ENCODE measurements at places on chromosomes 5 and 9.
A peak's percentile ranks its signal among the peaks of the same experiment; 100 is the strongest.

DNA sequence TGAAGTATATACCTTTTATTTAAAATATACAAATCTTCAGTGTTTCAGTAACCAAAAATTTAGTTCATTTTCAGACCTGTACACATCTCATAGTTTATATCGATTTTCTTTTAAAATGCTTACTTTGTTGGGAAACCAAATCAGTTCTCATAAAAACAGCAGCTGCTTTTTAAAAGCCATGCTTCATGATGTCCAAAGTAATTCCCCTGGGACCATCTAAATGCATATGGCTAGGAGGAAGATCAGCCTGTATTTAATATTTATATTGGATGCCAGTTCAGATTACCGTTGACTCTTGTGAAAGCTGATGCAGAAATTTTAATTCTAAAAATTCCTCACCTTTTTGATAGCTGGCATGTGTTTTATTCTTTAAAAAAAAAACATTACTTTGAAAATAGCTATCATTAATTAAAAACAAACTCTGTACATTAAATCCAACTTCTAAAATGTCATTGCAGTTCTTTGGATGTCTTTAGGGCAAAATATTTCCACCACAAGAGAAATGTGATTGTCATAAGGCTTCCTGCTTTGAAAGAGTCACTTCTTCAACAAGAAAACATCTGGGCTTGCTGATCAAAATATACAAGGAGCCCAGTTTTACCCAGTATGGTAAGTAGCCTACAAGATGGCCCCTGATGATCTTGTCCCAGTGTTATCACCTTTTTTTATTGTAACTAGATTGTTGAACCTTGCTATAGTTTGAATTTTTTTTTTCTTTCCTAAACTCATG lies 1242.9 kb upstream of the CDH6 start:
- no peak for DNase-seq

DNA sequence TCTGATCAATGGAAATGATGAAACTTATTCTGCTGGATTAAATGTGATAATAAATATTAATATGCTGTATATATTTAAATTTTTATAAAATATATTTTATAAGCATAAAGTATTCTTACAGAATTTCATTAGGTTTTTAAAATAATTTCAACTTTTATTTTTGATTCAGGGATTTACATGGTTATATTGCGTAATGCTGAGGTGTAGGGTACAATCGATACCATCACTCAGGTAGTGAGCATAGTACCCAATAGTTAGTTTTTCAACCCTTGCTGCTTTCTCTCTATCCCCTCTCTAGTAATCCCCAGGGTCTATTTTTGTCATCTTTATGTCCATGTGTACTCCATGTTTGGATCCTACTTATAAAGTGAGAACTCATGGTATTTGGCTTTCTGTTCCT lies 5.7 kb downstream of the TLR4 start:
- no peak for DNase-seq

- DNase-seq, result peak; percentile 83
Measured at GRCh38 chr5:141692533-141692888, 10.5 kb upstream of the ARAP3 start.

DNA sequence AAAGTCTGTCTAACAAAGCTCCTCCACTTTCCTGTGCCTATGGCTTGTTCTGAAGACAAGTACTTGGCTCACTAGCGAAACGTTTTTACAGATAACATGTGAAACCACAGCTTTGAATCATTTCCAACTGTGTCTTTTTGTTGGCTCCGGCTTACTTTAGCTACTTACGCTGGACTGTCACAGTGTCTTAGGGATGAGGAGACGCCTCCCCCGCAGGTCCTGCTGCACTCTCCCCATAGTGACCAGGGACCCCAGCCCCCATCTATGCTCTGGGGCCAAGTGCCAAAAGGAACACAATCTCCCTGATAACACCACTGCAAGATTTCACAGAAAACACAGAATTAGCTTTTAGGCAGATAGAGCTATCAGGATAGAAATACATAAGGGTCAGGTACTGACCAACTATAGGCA lies 219.1 kb downstream of the ADAMTS6 start:
- DNase-seq, result no peak

DNA sequence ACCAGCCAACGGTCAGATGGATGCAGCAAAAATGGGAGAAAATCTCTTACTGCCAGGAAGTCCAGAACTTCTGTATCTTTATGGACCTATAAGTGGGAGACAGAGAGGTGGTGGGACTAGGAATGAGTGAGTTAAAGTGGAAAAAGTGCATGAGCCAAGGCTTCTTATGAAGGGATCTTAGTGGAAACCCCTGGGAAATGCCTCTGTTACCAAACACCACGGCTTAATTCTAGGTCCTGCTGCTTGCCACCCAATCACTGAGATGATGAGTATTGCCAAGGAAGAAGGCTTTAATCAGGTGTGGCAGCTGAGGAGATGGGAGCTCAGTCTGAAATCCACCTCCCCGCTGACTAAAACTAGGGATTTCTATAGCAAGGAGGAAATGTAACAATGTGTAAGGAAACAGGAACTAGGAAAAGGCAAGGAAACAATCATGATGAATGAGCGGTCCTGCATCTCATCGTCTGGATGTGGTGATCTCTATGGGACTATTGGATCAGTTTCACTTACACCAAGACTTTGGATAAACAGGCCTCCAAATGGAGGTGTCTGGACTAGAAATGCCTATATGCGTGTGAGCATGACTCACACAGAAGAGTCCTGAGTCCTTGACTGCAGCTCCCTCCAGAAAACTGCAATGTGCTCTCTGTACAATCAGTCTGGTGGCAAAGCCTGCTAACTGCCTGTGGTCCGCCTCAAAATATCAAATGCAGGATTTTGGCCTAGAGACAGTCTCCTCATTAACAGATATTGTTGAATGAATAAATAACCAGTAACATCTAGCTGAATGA lies 98.2 kb upstream of the PRR16 start:
- peak; percentile 36 for DNase-seq

DNA sequence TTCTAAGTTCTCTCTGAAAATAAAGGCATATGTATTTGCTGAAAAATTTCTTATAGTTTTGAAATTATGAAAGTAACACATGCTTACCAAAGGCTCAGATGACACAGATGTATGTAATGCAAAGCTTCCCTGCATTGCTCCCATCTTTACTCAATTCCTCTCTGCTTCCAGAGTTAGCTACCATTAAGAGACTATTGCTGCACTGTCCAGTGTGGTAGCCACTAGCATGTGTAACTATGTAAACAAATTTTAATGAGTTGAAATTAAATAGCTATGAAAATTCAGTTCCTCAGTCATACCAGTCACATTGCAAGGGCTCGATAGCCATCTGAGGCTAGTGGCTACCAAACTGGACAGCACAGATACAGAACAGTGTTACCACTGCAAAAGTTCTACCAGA lies 17.9 kb downstream of the FRMD3 start:
- DNase-seq, result no peak

DNA sequence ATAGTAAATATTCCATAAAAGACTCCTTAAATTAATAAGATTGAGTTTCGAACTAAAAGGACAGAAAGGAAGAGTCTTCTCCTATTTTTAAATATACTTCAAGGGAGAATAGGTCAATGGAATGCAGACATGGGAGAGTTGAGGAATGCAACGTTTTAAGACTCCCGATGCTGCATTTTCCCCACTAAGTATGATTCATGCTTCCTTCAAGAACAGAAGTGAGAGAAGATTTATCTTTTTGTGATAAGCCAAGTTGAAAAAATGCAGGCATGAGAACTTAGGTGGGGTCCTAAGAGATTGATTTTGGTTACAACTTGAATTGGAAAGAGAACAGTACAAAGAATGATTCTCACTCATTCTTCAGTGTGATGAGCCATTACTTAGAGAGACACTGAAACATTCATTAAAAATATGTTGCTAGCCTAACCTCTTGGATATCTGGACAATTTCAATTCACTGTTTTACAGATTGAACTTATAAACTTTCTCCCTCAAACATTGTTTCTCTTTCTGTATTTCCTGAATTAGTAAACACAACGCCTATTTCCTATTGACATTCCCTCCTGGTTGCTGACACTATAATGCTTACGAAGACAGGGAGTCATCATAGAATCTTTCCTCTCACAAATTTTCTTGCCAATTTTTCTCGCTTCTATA lies 1666.1 kb upstream of the WWC1 start:
- DNase-seq, result no peak

DNA sequence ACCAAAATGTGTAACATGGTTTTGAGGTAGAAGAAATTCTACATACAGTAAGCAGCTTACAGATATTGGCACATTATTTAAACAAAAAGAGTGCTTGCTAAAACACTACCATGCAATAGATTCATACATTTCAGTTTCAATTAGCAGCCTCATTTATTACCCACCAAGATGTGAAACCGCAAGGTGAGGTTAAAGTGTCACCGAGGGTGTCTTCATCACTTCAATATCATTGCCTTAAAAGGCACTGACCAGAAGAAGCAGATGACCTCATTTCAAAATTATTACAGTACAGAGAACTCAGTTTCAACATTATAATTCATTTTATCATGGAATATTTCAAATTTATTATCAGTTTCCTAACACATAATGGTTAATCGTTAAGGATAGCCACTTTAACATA lies 302.2 kb downstream of the ISL1 start:
- no peak for DNase-seq

DNA sequence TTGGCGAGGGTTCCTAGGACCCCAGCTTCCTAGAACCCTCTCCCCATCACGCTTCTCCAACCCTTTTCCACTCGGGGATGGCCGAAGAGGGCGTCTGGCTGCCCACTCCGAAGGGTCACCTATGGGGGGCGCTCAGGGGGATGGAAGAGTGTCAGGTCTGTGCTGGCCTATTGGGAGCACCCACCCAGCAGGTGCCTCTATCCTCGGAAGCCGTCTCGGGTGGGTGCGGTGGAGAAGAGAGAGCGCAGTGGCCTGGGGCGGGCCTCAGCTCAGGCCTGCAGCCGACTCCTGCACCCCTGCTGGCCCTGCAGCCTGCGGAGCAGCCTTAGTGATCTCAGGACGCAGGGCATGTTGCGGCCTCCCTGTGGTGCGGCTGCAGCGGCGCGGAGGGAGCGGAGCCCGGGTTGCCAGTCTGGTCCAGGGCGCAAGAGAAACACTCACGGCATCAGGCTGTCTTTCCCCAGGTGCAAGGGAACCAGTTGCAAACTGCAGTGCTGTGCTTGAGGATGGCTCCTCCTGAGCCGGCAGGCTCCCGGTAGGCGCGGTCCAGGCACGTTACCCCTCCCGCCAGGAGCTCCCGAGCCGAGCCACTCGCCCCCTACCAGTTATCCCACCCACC lies 1.5 kb upstream of the IRX2 start:
- no peak for DNase-seq

- no peak for DNase-seq
Measured at GRCh38 chr9:86860006-86860405, 87.3 kb downstream of the GAS1 start.

DNA sequence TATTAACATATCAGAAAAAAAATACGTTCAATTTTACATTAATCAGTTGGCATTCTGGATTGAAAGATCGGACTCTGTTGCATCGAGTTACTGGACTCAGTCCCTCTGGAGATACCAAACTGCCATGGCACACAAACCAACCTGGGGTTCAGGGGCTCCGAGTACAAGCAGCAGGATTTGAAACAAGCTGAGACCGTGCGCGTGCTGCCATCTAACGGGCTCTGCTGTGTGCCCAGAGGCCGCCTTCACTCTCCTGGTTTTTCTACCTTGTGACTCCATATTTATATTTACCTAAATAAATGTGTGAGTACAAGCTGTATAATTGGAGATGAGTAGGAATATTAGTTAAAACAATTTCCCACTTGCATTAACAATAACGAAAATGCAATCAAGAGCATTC lies 48.2 kb downstream of the ANXA1 start:
- peak; percentile 56 for DNase-seq

DNA sequence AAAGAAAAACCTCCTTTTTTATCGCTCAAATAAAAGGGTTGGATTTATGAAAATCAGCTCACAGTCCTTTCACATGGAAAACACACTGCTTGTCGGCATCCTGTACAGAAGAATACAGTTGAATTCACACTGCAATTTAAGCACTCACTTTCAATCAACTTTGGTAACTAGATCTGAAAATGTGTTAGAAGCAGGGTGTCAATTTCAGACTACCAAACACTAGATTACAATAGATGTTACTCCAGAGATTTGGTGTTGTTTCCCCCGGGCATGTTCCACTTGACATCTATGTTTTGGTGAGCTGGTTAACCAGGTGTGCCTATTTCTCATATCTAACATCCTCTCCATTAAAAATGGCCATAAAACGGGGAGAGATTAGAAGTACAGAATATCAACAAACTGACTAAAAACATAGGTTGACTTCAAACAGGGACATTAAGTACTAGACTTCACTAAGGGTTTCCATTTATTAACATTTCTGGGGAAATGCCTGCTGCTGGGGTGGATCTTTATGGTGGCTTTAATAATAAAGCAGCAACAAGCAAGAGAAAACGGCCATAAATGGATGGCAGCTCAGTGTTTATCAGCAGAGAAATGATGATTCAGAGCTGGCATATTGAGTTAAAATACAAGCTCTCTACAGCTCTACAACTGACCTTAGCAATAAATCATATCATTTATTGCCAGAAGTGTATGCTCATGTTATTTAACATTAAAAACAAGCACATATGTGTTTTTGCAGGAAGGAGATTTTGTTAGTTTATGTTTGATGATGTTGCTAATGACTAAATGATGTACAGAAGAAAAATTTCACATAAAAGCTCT lies 158.8 kb downstream of the SLF1 start:
- DNase-seq, result no peak

DNA sequence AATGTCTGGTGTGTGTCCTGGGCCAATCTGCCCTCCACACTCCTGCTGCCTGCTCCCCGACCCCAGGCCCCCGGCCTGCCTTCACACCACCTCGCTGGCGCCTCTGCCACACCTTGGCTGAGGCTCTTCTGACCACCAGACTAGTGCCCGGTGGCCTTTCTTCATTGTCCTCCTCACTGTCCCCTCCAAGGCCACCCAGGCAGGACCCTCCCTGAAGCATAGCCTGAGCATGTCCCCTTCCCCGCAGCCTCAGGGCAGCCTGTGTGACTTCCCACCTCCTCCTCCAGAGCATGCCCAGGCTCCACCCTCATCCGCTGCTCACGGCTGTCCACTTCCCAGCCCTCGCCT lies 154.6 kb downstream of the OLFM1 start:
- no peak for DNase-seq

GRCh38 chr9:73073337-73074175 lies 78.1 kb upstream of the ANXA1 start:
- DNase-seq, result peak; percentile 2

DNA sequence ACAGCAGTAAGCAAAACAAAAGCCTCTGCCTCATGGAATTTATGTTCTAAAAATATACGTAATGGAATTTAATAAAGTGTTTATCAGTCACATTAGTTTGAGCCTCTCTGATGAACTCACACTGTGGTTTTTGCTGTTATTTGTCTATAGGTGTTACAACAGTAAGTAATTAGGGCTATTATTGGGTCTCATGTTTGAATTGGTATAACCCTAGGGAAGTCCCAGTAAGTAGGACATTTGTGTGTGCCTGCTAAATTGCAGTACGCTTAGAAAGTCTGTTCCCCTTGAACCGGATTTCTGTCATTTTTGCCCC lies 197.6 kb downstream of the NR3C1 start:
- no peak for DNase-seq

DNA sequence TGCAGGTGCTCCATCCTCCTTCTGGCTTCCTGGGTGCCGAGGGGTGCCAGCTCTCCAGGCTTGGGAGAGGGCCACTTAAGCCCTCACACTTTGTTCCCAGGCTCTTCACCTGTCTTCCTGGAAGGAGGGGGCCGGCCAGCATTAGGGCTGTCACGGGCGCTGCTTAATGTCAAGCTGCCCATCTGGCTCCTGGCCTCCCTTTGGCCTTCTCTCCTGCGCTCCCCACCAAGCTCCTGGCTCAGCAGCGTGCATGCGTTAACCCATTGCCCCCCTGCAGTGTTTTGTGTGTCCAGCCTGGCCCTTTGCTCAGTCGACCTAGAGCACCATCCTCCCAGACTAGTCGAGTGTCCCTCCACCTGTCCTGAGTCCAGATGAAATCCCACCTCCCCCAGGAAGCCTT lies 21.3 kb downstream of the NTNG2 start:
- no peak for DNase-seq
